COR-L47 (cell line): ENCODE measurements at places on chromosomes 3 and 15.

DNA sequence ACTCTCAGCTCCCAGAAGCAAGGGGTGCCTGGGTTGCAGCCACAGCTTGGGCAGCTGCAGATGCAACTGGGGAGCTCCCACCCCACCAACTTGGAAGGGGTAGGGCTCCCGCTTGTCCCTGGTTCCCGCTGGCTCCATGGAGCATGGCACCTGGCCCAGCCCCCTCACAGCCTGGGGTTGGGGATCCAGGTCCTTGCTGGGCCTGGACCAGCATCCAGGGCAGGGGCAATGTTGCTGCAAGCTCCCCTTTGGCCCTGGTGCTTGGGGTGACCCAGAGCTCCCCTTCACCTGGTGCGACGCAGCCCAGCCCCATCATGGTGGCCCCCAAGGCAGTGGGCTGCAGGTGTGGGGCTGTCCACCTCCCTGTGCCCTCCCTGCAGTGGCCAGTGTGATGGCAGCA lies 99.6 kb upstream of the FRMD4B start:
- no peak for DNase-seq

- no peak for DNase-seq
Measured at GRCh38 chr3:71485896-71486295, 97.6 kb downstream of the FOXP1 start.

GRCh38 chr15:72231833-72232478 lies 966 bp upstream of the PKM start:
- DNase-seq, result peak; percentile 79

DNA sequence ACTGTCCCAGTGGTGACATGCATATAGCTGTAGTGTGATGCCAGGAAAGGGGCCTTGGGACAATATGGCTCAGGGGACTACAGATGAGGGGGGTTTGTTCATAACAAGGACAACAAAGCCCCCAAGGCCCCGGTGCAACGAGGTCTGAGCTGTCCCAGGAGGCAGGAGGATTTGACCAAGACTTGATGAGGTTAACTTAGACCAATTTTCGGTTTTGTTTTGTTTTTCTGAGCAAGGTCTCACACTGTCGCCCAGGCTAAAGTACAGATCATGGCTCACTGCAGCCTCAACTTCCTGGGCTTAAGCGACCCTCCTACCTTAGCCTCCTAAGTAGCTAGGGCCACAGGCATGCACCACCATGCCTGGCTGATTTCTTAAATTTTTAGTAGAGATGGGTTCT lies 23.8 kb downstream of the EFCAB12 start:
- DNase-seq, result no peak

- DNase-seq, result no peak
Measured at GRCh38 chr15:80068578-80068977, 9.1 kb downstream of the ZFAND6 start.

DNA sequence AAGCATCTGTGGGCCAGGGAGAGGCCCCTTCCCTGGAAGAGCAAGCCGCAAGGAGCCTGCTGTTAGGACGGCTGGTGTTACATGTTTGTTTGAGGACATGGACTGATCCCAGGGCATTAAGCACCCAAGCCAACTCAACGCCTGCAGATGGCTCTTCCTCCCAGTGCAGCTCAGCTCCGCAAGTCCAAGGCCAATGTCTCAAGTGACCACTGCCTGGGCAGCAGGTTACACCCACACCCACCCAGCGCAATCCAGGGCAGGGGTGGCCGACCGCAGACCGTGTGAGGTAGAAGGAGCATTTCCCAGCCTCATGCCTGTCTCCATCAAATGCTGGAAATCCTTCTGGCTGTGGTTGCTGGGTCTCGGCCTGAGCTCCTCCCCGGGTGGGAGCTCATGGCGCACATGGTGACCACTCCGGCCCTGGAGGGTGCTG lies 14.5 kb downstream of the GP5 start:
- no peak for DNase-seq

- DNase-seq, result no peak
Measured at GRCh38 chr3:61876797-61877196, 315.4 kb downstream of the PTPRG start.

- no peak for DNase-seq
Measured at GRCh38 chr3:30186741-30187219, 419.6 kb upstream of the TGFBR2 start.

- no peak for DNase-seq
Measured at GRCh38 chr3:124860599-124860998, 26.6 kb downstream of the ITGB5 start.

GRCh38 chr15:89379818-89380217 lies 45.2 kb upstream of the POLG start:
- no peak for DNase-seq

GRCh38 chr15:60865507-60865906 lies 363.6 kb downstream of the RORA start:
- no peak for DNase-seq

GRCh38 chr3:196563721-196564225 lies 4.6 kb downstream of the WDR53 start:
- DNase-seq, result no peak

- DNase-seq, result no peak
Measured at GRCh38 chr15:68983961-68984481, 30.5 kb upstream of the NOX5 start.

DNA sequence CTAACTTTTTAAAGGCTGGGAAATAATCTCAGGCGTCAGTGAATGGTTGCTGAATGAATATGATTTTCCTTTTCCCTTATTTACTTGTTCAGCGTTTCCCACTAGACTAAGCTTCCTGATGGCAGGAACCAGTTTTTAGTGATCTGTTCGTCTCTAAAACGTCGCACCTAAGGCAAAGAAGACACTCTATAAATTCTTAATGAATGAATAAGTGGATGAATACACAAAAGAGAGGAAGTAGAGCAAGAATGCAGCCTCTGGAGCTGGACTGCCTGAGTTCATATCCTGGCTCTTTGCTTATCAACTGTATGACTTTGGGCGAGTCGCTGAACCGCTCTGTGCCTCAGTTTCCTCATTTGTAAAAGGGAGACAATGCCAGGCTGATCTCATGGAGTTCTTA lies 38.7 kb downstream of the WNT7A start:
- DNase-seq, result no peak

DNA sequence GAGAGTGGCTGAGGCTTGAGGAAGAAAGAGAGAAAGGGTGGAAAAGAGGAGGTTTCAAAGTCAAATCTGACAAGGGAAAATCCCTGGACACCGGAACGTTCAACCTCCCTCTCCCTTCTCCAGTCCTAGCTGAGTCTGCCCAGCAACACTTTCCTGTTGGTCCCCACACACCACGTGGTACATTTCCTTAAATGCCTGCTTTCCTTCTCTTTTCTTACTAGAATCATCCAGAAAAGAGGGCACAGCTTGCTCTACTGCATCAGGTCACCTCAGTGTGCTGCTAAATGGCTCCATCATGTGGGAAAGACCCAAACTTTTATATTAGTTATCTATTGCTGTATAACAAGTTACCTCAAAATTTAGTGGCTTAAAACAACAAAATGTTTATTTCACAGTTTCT lies 181.2 kb downstream of the NECTIN3 start:
- no peak for DNase-seq

- no peak for DNase-seq
Measured at GRCh38 chr3:12286927-12287726, 1.7 kb upstream of the PPARG start.

- no peak for DNase-seq
Measured at GRCh38 chr15:77818484-77819047, 185.9 kb upstream of the LINGO1 start.

GRCh38 chr3:122742234-122742633 lies 51.4 kb downstream of the HSPBAP1 start:
- no peak for DNase-seq

- DNase-seq, result peak; percentile 8
Measured at GRCh38 chr3:175274056-175274455, 414.9 kb downstream of the NAALADL2 start.

DNA sequence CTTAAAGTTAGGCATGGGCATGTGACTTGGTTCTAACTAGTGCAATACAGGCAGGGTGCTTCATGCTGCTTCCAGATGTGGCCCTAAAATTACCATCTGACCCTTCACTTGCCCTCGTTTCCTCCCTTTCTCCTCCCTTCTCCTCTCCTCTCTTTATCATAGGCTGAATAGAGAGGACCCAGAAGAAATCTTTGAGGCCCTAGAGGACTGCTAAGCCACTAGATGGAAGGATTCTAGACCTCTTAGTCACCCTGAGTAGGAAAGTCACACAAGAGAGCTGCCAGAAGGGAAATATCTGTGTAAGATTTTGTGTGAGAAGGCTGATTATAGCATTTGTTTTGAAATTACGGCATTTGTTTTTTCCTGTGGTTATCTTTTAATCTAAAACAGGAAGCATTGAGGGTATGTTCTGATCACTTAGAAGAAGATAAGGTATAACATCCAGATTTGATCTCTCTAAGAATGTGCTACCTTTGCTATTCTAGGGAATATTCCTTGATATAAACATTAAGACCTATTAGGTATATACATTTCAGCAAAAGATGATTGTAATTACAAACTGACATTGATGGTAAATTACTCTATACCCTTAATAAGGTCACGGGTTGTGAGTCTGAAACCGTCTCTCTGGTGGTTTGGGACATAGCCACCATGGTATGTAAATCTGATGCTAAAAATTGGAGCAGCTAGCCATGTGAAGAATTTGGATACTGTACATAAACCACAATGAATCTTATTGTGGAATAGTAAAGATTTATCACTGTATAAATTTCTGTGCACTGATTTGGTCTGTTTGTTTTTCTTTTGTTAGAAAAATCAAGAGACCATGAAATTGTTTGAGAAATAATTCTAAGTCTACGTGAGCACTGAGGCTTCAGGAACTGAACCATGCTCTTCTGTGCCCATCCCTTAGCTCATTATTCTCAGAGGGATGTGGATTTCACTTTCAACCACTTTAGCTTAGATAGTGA lies 84.1 kb downstream of the TP63 start:
- no peak for DNase-seq

DNA sequence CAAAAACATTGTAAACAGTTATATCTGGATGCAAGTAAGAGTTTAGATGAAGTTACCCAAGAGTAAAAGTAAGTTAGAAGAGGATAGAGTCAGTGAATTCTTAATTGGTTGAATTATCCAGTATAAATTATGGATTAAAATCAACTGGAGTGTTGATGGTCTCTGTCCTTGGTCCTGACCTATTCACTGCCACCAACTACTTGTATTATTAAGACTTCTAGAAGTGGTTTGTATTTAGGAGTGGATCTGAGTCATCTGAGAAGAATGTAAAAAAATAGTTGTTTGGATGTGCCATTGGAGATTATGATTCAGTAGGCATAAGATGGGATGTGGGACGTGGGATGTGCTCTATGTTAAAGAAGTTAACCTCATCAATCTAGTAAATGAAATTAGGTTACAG lies 86.4 kb downstream of the SYNPR start:
- no peak for DNase-seq

DNA sequence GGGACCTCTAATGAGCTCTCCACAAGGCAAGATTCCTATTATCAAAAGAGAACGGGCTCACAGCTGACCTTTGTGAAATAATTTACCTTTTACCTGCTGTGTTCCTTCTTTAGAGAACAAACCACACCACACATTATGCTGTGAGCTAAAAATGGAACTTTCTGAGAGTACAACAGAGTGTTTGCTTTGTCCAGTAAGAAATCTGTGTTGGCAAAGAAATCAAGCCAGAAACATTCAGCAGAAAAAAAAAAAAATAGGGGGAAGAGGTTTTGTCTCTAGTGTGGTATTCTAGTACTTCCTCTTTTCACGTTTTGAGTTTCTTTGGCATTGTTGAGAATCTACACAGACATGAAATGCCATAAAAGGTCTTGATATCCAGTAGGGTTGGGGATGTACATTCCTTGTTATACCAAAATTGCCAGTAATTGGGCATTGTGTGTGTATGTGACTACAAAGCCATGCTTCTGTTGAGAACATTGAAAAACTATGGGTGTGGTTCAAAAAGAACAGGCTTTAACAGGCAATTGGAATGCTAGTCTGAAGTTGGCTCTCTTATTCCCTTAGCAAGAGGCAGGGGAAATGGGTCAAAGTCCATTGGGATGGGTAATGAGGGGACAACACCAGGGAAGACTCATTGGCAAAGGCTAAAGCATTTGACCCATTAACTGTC lies 273.5 kb downstream of the NEK10 start:
- DNase-seq, result no peak

GRCh38 chr3:134699141-134699711 lies 48.4 kb upstream of the KY start:
- no peak for DNase-seq

DNA sequence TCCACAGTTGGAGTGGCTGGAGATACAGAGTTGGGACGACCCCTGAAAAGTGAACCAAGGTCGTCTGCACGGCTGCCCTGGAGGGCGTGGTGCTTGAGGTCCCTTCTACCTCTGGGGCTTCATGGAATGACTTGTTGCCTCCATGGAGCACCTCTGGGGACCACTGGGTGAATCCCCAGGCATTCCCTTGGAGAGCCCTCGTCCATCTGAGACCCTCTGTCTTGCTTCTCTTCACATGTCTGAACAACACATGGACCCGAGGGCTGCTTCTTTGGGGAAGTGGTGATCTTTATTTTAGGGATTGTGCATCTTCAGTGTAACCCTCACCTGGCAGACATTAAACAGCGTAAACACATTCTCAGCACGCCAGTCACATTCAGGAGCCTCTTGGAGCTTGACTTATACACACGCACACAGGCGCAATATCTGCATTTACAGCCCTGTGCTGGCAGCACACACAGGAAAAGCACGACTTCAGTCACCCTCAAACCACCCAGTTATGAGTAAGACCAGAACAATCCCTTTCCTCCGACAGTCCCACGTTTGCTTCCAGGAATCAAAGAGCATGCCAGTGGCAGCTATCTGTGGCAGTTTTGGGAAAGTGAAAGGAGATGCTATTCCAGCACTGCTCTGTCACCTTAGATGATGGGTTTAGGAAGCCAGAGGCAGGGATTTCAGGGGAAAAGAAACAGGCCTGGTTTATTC lies 12.6 kb downstream of the FAM107A start:
- no peak for DNase-seq

DNA sequence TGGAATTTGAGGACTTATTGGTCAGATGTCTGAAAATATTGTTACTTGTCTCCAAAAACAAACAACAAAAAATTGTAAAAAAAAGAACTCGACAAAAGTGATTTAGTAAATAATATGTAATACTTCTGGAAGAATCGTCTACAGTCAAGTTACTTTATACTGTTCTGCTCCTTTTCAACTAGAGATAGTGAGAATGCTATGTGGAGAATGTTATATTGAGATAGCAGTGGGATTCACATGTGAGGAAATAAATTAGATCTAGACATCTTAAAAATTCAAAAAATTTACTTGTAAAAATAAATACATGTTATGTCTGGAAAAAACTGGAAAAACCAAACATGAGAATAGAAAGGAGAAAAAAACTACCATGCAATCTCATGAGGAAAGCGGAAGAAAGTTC lies 64.9 kb downstream of the SGO1 start:
- DNase-seq, result no peak

DNA sequence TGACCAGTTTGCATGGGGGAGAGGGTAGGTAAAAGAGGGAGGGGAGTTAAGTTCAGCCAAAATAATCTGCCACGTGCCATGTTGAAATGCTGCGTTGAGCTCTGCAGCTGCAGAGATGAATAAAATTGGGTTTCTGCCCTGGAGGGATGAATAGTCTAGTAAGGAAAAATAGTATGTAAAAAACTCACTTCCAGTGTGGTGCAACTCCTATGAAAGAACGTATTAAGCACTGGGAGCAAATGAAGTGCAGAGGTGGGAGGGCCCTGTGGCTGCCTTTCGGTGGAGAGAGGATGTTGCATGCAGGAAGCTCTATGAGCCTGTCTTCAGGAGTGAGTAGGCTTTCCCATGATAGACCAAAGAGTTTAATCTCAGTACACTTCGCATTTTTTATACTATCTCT lies 8.6 kb downstream of the CEP63 start:
- DNase-seq, result no peak

- DNase-seq, result no peak
Measured at GRCh38 chr15:75551091-75551490, 28.0 kb downstream of the PTPN9 start.

- no peak for DNase-seq
Measured at GRCh38 chr3:118229196-118229595, 805.5 kb downstream of the IGSF11 start.
